DND-41 (cell line): ENCODE measurements at places on chromosomes 13 and 19.

DNA sequence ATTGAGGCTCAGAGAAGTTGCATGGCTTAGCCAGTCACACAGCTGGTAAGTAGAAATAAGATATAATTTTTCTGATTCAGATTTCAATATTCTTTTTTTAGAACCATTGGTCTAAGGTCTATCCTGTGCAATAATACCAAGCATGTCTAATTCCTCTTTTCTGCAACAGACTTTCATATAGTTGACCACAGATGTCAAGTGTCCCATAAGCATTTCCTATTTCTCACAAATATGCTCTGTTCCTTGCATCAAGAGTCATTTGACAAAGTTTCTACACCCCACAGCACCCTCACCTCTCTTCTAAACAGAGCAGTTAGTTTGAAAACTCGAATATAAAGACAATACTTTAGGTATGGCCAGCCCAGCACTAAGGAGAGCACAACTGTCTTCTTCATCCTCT, 26.8 kb upstream of the SACS start:
- DNase-seq: no peak

DNA sequence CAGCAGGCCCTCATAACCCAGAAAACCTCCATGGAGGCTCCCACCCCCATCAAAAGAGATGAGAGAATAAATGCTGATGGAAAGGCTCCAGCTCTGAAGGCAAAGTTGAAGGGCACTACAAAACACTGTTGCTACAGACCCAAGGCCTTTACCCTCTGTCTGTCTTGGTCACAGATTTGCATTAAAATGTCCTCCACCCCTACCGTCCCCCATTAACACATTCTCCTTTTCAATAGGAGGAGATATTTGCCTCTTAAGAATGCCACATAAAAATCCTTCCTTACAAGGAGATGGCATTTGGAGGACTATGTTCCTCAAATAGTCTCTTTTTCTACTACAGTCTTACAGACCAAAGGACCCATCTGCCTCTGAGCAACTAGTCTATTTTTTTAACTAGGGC, 361.5 kb downstream of the ENOX1 start:
- no peak for DNase-seq

DNA sequence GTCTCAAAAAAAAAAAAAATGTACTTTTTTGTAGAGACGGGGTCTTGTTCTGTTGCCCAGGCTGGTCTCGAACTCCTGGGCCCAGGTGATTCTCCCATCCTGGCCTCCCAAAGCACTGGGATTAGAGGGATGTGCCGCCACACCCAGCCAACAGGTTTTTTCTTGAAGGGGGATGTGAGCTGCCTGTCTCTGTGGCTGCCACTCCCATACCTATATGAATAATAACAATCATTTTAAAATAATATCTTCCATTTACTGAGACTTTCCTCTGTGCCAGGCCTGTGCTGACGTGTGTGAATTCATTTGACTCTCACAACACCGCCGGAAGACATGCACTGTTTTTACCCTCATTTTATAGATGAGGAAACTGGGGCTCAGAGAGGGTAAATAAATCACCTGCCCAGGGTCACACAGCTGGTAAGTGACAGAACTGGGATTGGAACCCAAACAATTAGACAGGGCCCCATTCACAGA, 7.2 kb upstream of the BCL3 start:
- no peak for DNase-seq

DNA sequence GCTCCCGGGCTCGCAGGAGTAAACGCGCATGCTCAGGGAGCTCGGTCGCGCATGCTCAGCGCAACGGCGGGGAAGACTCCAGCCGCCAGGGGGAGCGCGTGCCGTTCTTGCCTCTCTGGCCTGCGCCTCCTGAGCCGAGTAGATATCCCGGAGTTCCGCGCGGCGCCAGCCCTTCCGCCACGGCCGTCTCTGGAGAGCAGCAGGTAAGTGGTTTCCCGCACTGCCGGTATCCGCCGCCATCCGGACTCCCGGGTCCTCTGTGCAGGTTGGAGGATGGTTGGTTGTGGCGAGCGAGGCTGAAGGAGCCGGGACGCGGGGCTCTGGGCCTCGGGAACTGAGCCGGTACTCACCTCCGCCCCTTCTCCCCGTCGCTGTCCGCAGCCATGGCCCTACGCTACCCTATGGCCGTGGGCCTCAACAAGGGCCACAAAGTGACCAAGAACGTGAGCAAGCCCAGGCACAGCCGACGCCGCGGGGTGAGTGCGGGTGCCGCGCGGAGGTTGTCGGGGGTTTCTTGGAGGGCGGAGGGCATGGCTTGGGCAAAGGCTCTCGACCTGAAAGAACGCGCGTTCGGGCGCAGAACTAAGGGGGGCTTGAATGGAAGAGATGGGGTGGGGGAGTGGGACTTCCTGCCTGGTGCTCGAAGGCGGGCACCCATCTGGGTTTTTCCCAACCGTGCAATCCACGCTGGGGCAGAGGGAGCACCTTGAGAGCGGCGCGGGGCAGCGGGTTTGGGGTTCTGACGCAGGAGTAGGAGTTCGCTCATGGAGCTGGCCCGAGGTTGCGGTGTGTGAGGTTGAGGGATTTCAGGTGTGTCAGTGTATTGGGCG, at the start of gene RPL36:
RPL36 (plus strand) TSS at position 171 of the 830 bp plus-strand sequence; CDS start at position 384, 213 bp downstream.
- peak; percentile 98 for DNase-seq

GRCh38 chr19:35760711-35761349, 2.9 kb downstream of the PROSER3 start:
- DNase-seq: no peak

GRCh38 chr13:44516771-44517170, 59.4 kb downstream of the TSC22D1 start:
- no peak for DNase-seq

DNA sequence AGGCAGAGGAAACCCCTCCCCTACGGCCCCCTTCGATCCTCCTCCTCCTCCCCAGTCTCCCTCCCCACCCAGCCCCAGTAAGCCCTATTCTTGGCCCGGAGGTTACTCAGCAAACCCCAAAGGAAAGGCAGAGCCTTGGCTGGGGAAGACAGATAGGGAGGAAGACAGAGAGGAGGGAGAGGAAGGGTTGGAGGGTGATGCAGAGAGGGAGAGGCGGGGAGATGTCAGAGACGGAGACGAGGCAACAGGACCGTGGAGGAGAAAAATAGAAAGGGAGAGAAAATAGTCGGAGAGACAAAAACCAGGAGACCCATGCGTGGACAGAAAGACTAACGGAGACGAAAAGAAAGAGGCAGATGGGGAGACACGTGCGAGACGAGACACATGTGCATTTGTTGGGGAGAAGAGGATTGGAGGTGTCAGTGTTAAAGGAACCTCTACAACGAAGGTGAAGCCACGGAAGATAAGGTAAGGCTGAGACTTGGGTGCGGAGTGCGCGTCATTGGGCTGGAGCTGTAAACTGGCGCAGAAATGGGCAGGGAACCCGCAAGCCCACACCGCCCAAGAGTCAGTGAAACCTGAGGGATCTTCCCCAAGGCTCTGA, 2.9 kb downstream of the TGFB1 start:
- DNase-seq: no peak

DNA sequence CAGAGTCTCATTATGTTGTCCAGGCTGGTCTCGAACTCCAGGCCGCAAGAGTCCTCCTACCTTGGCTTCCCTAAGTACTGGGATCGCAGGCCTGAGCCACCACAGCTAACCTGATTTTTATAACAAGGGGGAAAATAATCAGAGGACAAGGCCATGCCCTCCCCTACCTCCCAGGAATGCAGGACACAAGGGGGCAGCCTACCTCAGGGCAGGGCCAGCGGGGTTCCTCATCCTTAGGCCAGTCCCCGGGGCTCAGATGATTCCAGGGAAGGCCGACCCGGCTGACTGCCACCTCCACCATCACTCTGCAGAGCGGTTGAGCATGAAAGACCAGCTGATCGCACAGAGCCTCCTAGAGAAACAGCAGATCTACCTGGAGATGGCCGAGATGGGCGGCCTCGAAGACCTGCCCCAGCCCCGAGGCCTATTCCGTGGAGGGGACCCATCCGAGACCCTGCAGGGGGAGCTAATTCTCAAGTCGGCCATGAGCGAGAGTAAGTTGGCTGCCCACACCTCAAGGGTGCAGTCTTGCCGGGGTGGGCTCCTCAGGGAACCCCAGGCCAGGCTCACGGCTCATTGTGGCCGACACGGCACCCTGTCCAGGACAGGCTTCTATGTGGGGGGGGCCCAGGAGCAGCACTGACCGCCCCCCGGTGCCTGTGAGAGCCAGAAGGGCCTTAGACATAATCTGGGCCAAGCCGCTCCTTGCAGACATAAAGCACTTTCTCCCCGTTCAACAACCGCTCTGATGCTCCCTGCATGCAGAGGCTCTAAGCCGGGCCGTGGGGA, 26.8 kb downstream of the PEX11G start:
- DNase-seq: no peak

DNA sequence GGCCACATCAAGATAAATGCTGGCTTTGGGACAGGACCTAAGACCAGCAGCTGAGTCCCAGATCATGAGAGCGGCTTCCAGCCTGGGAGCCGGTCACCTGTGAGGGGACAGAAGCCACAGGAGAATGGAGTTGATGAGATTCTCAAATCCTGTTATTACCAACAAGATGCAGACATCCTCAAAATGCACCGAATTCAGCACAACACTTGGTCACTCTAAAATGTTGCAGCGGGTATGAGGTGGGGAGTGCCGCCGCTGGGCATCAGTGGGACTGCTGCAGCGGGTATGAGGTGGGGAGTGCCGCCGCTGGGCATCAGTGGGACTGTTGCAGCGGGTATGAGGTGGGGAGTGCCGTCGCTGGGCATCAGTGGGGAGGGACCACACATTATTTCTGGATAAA, 21.2 kb downstream of the RANBP3 start:
- DNase-seq: no peak

DNA sequence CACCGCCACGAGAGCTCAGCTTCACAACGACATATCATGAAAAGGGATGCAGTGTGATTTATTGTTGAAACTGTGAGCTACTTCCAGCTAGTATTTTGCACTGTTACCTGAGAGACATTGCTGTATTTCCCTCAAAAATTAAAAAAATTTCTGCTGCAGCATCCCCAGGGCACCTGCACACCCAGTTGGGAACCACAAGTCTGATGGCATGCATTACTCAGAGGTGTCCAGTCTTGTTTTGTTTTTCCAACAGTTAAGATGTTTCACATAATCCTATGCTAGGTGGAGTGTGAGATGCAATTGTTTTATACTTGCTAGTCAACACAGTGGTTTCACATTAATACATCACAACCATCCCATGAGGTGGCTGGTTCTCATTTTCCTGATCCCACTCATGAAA, 285.2 kb downstream of the SHISA2 start:
- no peak for DNase-seq

DNA sequence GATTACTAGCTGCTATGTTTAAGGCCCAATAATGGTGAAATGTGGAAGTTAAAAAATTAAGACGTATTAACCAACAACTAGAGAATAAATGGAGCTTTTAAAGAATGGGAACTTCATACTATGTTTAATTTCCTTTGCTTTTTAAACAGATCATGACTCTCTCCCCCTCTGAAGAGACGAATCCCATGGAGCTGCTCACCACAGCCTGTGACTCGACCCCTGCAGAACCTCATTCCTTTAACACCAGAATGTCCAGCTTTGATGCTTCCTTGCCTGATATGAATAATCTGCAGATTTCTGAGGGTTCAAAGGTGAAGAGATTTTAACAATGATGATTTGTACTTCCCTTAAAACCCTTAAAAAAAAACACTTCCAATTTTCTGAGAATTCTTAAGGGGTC, 53.0 kb downstream of the ZAR1L start:
- DNase-seq: no peak

- no peak for DNase-seq
Measured at GRCh38 chr19:12794196-12794941, 3.1 kb downstream of the JUNB start.

GRCh38 chr13:46656786-46657185, 103.8 kb downstream of the LRCH1 start:
- DNase-seq: no peak
